ENCODE measurements at places on chromosomes 16 and 17.

GRCh38 chr16:24119807-24120206, 136.3 kb upstream of the CACNG3 start:
- H3K27me3 ChIP-seq = peaks cover 54% of the 10 kb centered on the region
- DNase-seq = no peak
- H3K4me1 ChIP-seq = no peaks in the 10 kb centered on the region
- H3K4me3 ChIP-seq = no peak overlapping the region

DNA sequence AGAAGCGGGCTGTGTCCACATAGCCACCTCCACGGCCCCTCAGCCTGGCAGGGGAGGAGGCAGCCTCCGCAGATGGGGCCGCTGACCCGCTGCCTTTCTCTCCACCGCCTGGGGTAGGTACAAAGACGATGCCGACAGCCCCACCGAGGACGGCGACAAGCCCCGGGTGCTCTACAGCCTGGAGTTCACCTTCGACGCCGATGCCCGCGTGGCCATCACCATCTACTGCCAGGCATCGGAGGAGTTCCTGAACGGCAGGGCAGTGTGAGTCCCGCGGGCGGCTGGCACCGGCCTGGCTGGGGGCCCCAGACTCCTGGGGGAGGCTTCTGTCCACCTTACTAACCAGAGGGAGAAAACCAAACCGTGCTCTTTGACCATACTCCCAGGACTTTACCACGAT, 27.9 kb downstream of the MGRN1 start:
- peaks cover 34% of the 10 kb centered on the region for H3K36me3 ChIP-seq
- no peak for DNase-seq
- H3K27ac ChIP-seq = no peak overlapping the region
- no peaks in the 10 kb centered on the region for H3K27me3 ChIP-seq

- H3K27ac ChIP-seq = no peak overlapping the region
- no peaks in the 10 kb centered on the region for H3K36me3 ChIP-seq
- no peak overlapping the region for H3K4me3 ChIP-seq
- peaks cover 22% of the 10 kb centered on the region for H3K4me1 ChIP-seq
- H3K27me3 ChIP-seq = peaks cover 26% of the 10 kb centered on the region
Measured at GRCh38 chr16:85986931-85987749, 88.2 kb downstream of the IRF8 start.

GRCh38 chr17:19663097-19663496, 14.5 kb downstream of the ALDH3A2 start:
- peaks cover 3% of the 10 kb centered on the region for H3K4me1 ChIP-seq
- no peaks in the 10 kb centered on the region for H3K27me3 ChIP-seq
- no peak for DNase-seq
- no peak overlapping the region for H3K27ac ChIP-seq
- peaks cover 44% of the 10 kb centered on the region for H3K36me3 ChIP-seq

DNA sequence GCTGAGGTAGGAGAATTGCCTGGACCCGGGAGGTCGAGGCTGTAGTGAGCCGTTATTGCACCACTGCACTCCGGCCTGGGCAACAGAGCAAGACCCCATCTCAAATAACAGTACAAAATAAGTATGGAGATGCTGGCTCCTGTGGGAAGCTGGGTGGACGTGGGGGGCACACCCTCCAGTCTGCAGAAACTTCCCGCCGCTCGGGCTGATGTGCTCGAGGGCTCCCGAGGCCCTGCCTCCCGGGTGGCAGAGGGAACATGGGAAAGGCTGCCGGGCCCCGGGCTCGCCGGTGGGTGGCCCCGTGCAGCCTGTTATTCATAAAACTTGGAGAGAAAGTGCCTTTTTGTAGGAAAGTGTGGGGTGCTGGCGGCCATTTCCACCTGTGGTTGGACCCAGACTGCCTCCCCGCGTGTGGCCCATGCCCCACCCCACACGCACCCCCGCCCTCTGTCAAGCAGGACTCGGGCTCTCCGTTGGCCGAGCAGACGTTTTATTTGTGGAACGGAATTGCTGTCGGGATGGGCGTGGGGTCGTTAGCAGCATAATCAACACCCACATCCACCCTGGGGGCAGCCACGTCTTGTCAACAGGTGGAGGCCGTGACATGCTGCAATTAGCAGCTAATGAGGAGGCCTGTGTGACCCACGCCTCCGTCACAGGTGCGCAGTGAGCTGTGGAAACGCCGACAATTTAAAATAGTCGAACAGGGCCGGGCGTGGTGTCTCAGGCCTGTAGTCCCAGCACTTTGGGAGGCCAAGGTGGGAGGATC, 7.4 kb upstream of the CIAO3 start:
- H3K27ac ChIP-seq = no peak overlapping the region
- H3K4me1 ChIP-seq = peaks cover 1% of the 10 kb centered on the region
- no peak overlapping the region for H3K4me3 ChIP-seq
- H3K36me3 ChIP-seq = no peaks in the 10 kb centered on the region

DNA sequence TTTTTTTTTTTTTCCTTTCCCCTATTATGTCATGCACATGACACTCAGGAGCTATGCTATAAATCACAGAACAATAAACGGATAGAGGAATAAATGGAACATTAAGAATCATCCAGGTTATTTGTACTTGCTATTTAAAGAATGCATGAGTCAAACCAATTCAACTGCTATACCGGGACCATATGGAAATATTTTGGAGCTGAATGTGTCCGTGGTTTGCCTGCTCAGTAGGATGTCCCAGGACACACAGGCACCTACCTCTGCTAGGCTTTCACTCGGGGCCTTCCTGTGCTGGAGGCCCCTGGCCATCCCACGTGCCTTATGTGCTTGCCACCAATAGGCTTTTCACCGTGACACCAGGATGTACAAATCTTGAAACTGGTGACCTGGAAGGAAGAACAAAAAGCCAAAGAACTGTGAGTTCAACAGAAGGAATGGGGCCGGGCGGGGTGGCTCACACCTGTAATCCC, 15.3 kb upstream of the SEC14L1 start:
- peaks cover 25% of the 10 kb centered on the region for H3K4me1 ChIP-seq
- no peaks in the 10 kb centered on the region for H3K36me3 ChIP-seq
- H3K4me3 ChIP-seq = no peak overlapping the region
- no peak for DNase-seq

DNA sequence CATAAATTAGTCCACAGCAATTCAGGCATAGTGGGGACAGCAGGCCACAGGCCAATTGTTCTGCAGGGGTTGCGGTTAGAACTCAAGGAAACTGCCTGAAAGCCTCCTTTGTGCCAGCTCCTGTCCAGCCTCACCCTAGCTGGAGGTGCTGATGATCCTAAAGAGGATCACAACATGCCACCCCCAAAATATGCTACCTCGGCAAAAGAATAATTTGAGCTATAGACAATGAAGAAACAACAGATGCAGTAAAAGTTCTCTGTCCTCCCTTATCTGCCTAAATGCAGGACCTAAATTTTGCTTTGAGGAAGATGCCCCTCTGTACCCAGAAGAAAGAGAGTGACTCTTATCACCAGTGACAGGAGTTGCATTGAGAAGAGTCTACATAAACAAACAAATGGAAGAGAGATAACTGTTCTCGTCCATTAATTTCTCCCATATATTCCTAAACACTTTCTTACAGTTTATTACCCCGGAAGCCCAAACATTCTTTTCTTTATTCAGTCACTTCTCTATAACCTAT, 14.7 kb downstream of the ALOX15 start:
- no peak overlapping the region for H3K27ac ChIP-seq
- no peaks in the 10 kb centered on the region for H3K27me3 ChIP-seq
- H3K36me3 ChIP-seq = no peaks in the 10 kb centered on the region
- no peak overlapping the region for H3K4me3 ChIP-seq
